ENCODE measurements at places on chromosomes 11 and 22. TPM values are rescaled to one million over a fixed set of nuclear protein-coding genes. Genes with fewer than 3 reads are reported as not detected.

The RBMXL2 gene
- not detected for polyA plus RNA-seq

DNA sequence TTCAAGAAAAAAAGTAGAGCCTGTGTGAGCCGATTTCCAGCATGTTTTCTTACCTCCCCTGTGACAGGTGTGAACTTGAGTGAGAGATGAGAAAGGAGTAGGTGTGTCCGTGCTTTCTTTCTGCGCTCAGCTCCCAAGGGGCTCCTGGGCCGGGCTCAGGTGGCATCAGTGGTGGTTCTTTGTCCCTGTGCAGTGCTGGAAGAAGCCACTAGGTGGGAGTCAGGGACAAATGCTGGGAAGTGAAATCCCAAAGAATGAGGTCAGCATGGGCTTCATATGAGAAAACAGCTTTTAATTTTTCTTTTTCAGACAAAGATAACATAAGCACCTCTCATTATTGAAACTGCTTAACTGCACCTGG, 57.8 kb downstream of the PPFIBP2 start:
- no peak overlapping the region for H3K27ac ChIP-seq
- H3K36me3 ChIP-seq, result no peaks in the 10 kb centered on the region
- H3K4me1 ChIP-seq, result peaks cover 24% of the 10 kb centered on the region
- no peaks in the 10 kb centered on the region for H3K27me3 ChIP-seq

GRCh38 chr22:49331878-49332277, 495.8 kb downstream of the BRD1 start:
- no peak for DNase-seq
- no peaks in the 10 kb centered on the region for H3K4me1 ChIP-seq
- H3K27me3 ChIP-seq, result no peaks in the 10 kb centered on the region
- no peak overlapping the region for H3K27ac ChIP-seq

GRCh38 chr11:73055655-73056354, 86.3 kb downstream of the FCHSD2 start:
- H3K27ac ChIP-seq, result no peak overlapping the region
- no peak overlapping the region for H3K4me3 ChIP-seq
- H3K36me3 ChIP-seq, result no peaks in the 10 kb centered on the region
- H3K27me3 ChIP-seq, result no peaks in the 10 kb centered on the region

GRCh38 chr11:123386796-123387510, 43.1 kb upstream of the GRAMD1B start:
- no peak overlapping the region for H3K27ac ChIP-seq
- H3K4me3 ChIP-seq, result no peak overlapping the region
- peaks cover 2% of the 10 kb centered on the region for H3K27me3 ChIP-seq
- H3K4me1 ChIP-seq, result no peaks in the 10 kb centered on the region

- DNase-seq, result no peak
- no peak overlapping the region for H3K4me3 ChIP-seq
- no peak overlapping the region for H3K27ac ChIP-seq
- no peaks in the 10 kb centered on the region for H3K27me3 ChIP-seq
- no peaks in the 10 kb centered on the region for H3K36me3 ChIP-seq
These were observed 21.2 kb downstream of the GRAMD1B start for GRCh38 chr11:123451183-123451781.

- H3K27ac ChIP-seq, result no peak overlapping the region
- no peaks in the 10 kb centered on the region for H3K4me1 ChIP-seq
- peaks cover 23% of the 10 kb centered on the region for H3K27me3 ChIP-seq
These were observed 23.4 kb downstream of the SYN3 start for GRCh38 chr22:33034753-33035152.

- H3K4me1 ChIP-seq, result no peaks in the 10 kb centered on the region
- no peak overlapping the region for H3K4me3 ChIP-seq
- no peaks in the 10 kb centered on the region for H3K36me3 ChIP-seq
- H3K27ac ChIP-seq, result no peak overlapping the region
- no peak for DNase-seq
These were observed 148.3 kb downstream of the PGR start for GRCh38 chr11:100981196-100981824.

- no peak overlapping the region for H3K4me3 ChIP-seq
- no peaks in the 10 kb centered on the region for H3K27me3 ChIP-seq
- no peak for DNase-seq
- no peak overlapping the region for H3K27ac ChIP-seq
- peaks cover 26% of the 10 kb centered on the region for H3K4me1 ChIP-seq
These were observed 40.5 kb downstream of the GRAMD4 start for GRCh38 chr22:46660604-46661201.

GRCh38 chr11:101187748-101188147, 58.1 kb upstream of the PGR start:
- no peaks in the 10 kb centered on the region for H3K4me1 ChIP-seq
- H3K27ac ChIP-seq, result no peak overlapping the region
- DNase-seq, result no peak
- H3K4me3 ChIP-seq, result no peak overlapping the region
- H3K27me3 ChIP-seq, result no peaks in the 10 kb centered on the region

The C1QTNF4 gene
- polyA plus RNA-seq, result not detected

The LIF gene
- 1.2 TPM for polyA plus RNA-seq

DNA sequence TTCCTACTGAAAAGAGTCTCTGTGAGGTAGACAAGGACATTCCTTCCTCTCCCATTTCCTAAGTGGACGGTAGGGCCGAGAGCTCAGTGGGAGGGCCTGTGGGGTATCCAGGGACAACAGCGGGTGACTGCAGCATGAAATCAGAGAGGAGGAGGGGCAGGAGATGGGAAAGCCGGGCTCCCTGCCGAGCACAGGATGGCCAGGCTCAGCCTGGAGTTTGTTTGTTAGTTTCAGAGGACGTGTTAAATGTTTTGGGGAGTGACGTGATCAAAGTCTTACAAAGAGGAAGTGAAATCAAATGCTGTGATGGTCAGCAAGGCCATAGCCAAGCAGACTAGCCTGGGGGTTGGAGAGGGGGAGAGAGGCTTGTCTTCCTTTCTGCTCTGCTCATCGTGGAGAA, 152.7 kb downstream of the ADAMTS15 start:
- no peaks in the 10 kb centered on the region for H3K4me1 ChIP-seq
- H3K27ac ChIP-seq, result no peak overlapping the region
- no peak overlapping the region for H3K4me3 ChIP-seq
- H3K36me3 ChIP-seq, result no peaks in the 10 kb centered on the region

The PARVG gene
- polyA plus RNA-seq, result not detected

DNA sequence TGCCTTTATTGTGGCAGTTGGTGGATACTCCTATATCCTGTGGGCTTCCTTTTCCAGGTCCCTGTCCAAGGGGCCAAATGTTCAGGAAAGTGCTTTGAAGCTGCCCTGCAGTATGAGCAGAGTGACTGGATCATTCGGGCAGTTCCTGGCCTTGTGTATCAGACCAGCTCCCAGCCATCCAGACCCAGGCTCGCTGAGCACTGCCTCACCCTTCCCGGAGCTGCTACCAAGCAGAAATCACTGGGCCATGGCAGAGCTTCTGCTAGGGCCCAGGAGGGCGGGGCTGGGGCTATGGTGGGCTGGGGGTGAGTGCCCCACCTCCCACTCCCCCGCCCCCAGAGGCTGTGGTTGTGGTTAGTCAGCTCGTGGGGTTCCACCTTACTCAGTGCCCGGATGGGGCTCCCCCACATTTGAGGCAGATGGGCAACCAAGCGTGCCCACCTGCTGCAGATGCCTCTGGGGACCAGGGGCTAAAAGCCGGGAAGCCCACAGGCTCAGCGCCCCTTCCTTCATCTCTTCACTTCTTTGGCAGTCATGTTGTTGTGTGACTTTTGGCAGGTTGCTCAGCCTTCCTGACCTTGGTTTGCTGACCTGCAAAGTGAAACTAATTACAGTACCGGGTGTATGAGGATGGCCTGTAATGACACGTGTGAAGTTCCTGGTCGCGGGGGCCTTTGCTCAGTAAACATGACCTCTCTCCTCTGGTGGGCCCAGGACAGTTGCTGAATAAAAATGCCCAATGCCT, 2.1 kb upstream of the LRRC32 start:
- H3K4me1 ChIP-seq, result no peaks in the 10 kb centered on the region
- DNase-seq, result no peak
- H3K27me3 ChIP-seq, result peaks cover 34% of the 10 kb centered on the region

- H3K27ac ChIP-seq, result no peak overlapping the region
- DNase-seq, result no peak
- H3K36me3 ChIP-seq, result no peaks in the 10 kb centered on the region
- no peak overlapping the region for H3K4me3 ChIP-seq
- H3K27me3 ChIP-seq, result peaks cover 25% of the 10 kb centered on the region
These were observed 11.3 kb downstream of the CACNG2 start for GRCh38 chr22:36692280-36692679.

- no peaks in the 10 kb centered on the region for H3K27me3 ChIP-seq
- no peaks in the 10 kb centered on the region for H3K4me1 ChIP-seq
- no peak overlapping the region for H3K4me3 ChIP-seq
These were observed 39.7 kb downstream of the ACAT1 start for GRCh38 chr11:108160970-108161566.

- H3K4me1 ChIP-seq, result peaks cover 15% of the 10 kb centered on the region
- H3K4me3 ChIP-seq, result no peak overlapping the region
- no peak overlapping the region for H3K27ac ChIP-seq
These were observed 6.8 kb downstream of the MCAM start for GRCh38 chr11:119309953-119310681.

GRCh38 chr22:21448627-21449416, 18.4 kb upstream of the TMEM191C start:
- H3K27ac ChIP-seq, result no peak overlapping the region
- no peak for DNase-seq
- no peaks in the 10 kb centered on the region for H3K4me1 ChIP-seq
- no peak overlapping the region for H3K4me3 ChIP-seq

The ESAM gene
- not detected for polyA plus RNA-seq

DNA sequence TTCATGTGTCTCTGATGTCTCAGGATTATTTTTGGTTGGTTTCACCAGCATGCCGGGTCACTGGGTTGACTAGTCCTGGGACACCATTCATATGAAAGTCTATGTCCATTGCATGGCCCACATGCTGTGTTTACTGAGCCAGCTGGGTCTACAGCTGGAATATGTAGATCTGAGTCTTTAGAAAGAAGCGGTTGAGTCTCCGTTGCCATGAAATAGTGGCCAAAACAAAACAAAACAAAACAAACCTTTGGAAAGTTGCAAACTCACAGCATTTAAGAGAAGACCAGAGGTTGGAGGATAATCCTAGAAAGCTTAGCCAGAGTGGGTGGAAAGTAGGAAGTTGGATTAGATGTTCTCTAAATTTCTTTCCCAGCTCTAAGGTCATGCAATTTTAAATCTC, 191.8 kb upstream of the NTM start:
- H3K4me3 ChIP-seq, result no peak overlapping the region
- DNase-seq, result no peak
- H3K36me3 ChIP-seq, result no peaks in the 10 kb centered on the region
- H3K27me3 ChIP-seq, result no peaks in the 10 kb centered on the region
- H3K27ac ChIP-seq, result no peak overlapping the region
- H3K4me1 ChIP-seq, result no peaks in the 10 kb centered on the region

The CHEK1 gene
- polyA plus RNA-seq, result 25.8 TPM

- no peaks in the 10 kb centered on the region for H3K4me1 ChIP-seq
- no peaks in the 10 kb centered on the region for H3K27me3 ChIP-seq
- H3K4me3 ChIP-seq, result no peak overlapping the region
- no peak overlapping the region for H3K27ac ChIP-seq
- DNase-seq, result no peak
- peaks cover 10% of the 10 kb centered on the region for H3K36me3 ChIP-seq
These were observed 9.4 kb downstream of the UEVLD start for GRCh38 chr11:18578975-18579598.

DNA sequence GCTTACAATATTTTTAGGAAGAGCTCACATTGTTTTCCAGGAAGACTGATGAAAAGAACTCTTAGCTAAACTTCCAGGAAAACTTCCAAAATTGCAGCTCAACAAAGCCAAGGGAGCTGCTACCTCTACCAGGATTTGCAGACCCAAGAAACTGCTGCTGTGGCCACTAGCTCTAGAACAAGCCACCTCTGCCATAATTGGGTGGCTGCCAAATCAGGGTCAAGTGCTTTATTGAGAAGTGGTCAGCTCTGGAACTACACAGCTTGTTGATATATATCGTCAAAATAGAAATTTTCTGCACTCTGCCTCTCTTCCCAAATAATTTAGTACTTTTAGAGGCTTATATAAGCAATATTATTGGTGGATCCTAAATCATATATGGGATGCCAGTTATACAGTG, 371.8 kb upstream of the CHORDC1 start:
- no peak overlapping the region for H3K27ac ChIP-seq
- H3K4me1 ChIP-seq, result no peaks in the 10 kb centered on the region

GRCh38 chr11:14677146-14677545, 33.5 kb downstream of the PDE3B start:
- no peak overlapping the region for H3K4me3 ChIP-seq
- H3K27me3 ChIP-seq, result no peaks in the 10 kb centered on the region
- peaks cover 4% of the 10 kb centered on the region for H3K4me1 ChIP-seq

DNA sequence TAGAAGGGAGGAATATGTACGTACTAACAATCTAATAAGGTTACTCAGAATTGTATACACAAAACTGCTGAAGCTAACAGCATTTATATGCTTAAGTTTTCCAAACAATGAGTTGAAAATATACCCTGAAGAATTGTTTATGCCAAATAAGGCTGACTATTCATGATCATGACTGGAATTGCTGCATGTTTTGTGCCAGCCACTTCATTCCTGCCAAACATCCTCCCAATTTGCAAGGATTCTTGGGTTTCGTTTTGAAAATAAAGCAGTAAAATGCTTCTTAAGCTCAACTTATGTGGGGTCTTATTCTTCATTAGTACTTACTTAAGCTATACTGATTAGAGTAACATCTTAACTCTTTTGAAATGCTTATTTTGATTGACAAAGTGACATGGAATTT, 149.0 kb downstream of the SPON1 start:
- DNase-seq, result no peak
- H3K36me3 ChIP-seq, result no peaks in the 10 kb centered on the region
- H3K4me1 ChIP-seq, result no peaks in the 10 kb centered on the region
- H3K27ac ChIP-seq, result no peak overlapping the region
- no peak overlapping the region for H3K4me3 ChIP-seq

GRCh38 chr11:1936781-1937615, 10.1 kb upstream of the MRPL23 start:
- H3K36me3 ChIP-seq, result no peaks in the 10 kb centered on the region
- no peak overlapping the region for H3K4me3 ChIP-seq
- no peak overlapping the region for H3K27ac ChIP-seq
- no peaks in the 10 kb centered on the region for H3K4me1 ChIP-seq
- DNase-seq, result no peak

GRCh38 chr11:19506816-19507486, 205.7 kb upstream of the NAV2 start:
- H3K36me3 ChIP-seq, result no peaks in the 10 kb centered on the region
- no peak overlapping the region for H3K27ac ChIP-seq
- no peak overlapping the region for H3K4me3 ChIP-seq
- H3K27me3 ChIP-seq, result peaks cover 15% of the 10 kb centered on the region

- peaks cover 3% of the 10 kb centered on the region for H3K27me3 ChIP-seq
- H3K27ac ChIP-seq, result no peak overlapping the region
- H3K36me3 ChIP-seq, result no peaks in the 10 kb centered on the region
- no peak for DNase-seq
These were observed 345.8 kb downstream of the BRD1 start for GRCh38 chr22:49481659-49482399.
